ENCODE measurements at places on chromosomes 2 and 18.

- DNase-seq = no peak
These were observed 452 bp downstream of the RAPH1 start for GRCh38 chr2:203534621-203535077.

DNA sequence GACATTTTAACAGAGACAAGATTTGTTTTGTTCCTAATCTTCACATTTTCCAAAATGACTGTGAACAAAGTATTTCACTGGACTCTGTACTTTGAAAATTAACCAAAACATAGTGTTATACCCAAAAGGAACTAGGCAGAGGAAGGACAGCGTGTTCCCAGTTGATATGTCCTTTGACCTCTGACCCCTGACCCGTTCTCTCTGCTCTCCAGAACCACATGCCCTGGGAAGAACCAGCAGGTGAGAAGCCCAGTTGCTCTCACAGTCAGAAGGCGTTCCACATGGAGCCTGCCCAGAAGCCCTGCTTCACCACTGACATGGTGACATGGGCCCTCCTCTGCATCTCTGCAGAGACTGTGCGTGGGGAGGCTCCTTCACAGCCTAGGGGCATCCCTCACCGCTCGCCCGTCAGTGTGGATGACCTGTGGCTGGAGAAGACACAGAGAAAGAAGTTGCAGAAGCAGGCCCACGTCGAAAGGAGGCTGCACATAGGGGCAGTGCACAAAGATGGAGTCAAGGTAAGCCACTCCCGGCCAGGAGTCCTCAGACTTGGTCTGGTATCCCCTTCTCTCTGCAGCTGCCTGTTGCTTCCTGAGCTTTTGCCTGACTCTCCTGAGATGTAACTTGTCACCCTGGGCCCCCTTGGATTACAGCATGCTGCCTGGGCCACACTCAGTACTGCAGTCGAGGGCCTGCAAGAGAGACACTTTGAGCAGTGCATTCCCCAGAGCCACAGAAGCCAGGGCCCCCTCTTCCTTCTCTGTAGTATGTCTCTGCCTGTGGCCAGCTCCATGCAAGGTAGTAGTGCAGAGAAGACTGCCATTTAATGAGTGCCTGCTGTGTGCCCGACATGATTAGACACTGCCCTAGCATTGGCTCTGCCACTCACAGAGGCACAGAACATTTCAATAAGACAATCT is 94.3 kb downstream of the ARHGEF4 start:
- DNase-seq = no peak

- no peak for DNase-seq
These were observed 531.9 kb downstream of the PARD3B start for GRCh38 chr2:205077159-205077558.

- DNase-seq = no peak
These were observed 17.2 kb downstream of the B4GALT6 start for GRCh38 chr18:31667185-31667584.

DNA sequence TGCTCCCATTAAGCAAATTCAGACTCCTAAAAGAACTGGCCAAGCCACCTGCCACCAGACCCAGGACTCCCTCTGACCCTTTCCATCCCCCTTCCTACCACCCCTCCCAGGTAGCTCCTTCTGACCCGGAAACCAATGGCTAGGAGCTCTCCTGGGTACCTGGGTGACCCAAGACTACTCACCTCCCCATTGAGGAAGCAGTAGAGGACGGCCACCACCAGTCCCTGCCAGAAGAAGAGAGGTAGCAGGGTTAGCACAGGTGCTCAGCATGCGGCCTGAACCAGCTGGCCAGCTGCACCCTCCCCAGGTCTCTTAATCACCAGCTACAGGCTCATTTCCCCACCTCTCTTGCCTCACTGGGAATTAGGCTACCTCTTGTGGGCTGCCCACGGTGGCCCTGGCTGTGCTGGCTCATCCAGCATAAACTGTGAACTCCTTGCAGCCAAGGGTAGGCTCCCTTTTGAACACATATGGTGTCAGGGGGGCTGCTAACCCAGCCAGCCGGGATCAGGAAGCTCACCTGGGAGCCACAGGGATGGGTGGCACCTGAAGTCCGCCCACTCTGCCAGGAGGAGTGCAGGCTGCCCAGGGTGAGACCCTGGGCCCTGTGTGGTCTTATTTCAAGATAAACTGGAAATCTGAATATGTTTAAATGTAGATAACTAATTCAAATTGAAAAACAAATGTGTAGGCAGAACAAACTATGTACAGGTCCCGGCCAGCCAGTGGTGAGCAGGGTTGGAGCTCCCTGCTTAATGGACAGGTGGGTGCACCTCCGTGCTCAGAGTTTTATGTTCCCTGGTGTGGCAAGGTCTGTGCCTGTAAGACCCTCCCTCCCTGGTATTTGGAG is 9.9 kb downstream of the TMEM37 start:
- DNase-seq = no peak

DNA sequence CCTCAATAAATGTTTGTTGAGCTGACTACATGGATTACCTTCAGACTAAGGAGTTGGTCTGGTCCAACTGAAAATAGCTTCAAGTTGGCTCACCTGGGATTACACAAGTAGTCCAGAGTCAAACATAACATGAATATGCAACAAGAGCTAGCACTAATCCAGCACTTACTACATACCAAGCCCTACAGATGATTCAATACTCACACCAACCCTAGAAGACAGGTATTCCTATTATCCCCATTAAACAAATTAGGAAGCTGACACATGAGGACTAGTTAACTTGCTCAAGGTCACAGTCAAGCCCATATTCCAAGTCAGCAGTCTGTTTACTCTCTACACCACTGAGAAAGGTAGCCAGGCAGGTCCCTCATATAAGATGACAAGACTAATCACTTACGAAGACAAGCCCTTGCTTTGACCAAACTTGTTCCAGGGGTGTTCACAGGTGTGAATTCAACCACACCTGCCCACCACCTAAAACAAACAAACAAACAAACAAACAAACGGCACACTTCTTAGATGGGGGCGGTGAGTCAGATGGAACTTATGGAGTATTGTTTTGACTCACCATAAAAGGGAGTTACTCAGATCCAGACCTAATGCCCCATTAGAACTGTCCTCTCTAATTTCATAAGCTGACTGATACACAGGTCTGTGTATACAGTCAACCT is 29.1 kb downstream of the TMEM131 start:
- DNase-seq = no peak

DNA sequence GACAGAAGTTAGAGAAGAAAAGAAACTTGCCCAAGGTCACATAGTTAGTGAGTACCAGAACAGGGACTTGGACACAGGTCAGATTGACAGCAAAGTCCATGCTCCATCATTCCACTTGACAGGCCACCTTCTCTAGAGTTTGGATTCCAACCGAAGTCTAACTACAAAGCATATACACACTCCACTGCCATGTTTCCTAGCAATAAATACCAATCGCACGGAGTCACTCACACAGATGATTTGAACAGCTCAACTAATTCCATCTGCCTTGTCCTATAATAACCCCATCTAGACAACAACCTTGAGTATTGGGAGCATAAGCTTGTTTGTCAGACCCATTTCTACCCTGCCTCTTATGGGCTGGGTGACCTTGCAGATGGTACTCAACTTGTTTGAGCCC is 334.6 kb upstream of the MGAT5 start:
- no peak for DNase-seq
